Transverse colon (tissue), 4 donors: ENCODE measurements at places on chromosomes 1 and 21.

- DNase-seq, result no peak
These were observed 38.2 kb downstream of the SELENOF start for GRCh38 chr1:86875722-86876121.

DNA sequence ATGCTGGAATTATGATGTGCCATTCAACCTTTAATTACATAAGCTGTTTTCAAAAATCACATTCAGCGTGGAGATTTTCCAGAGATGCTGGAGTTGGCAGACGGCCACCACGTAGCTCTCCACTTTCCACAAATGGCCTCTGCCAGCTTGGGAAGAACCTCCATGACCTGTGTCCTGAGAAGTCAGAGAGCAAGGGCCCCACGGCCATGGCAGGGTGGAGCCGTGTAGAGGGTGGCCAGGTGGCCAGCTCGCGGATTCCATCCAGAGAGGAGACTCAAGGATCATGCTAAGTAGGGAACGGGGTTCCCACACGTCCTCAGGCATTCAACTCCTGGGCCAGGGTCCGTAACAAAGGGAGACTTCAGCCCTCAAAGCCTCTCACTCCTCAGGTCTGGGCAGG is 1.3 kb upstream of the GALE start:
- DNase-seq, result peak; percentile 11

DNA sequence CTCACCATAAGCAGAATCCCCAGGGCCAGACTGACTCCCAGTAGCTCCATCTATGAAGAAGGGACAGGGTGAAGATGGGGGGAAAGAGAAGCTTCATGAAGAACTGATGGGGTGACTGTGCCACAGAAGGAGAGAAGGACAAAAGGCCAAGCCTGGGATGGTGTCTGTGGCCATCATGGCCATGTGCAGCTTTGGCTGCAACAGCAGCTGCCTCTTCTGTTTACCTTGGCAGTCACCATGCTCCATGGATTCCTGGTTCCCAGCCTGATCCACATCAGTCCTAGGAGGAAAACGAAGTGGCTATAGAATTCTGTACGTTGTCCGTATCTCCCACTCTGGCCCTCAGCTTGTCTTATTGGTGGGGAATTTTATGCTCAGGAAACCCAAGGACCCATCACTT is 12.0 kb downstream of the SEMA6C start:
- no peak for DNase-seq

GRCh38 chr1:61816191-61816590 is 73.9 kb downstream of the PATJ start:
- no peak for DNase-seq

GRCh38 chr1:53075206-53075605 is 13.2 kb downstream of the PODN start:
- peak; percentile 4 for DNase-seq

GRCh38 chr1:67748630-67749029 is 63.6 kb downstream of the GADD45A start:
- no peak for DNase-seq

DNA sequence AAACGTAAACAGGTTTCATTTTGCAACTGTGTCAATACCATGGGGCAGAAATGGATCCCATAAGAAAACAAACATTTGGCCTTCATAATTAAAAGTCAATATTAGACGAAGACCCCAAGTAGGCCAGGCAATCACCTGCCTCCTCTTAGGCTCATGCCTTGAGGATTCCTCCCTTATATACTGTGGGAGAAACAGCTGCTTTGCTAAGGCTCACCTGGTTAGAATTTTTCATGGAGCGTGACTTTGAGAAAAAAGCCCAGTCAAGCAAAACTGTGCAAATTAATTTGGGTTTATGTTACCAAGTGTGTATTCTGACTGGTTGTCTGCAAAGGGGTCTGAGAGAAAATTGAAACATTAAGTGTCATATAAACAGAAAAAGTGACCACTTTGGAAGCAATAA is 605.3 kb upstream of the USP24 start:
- DNase-seq, result no peak

- DNase-seq, result no peak
These were observed 69.3 kb upstream of the CASZ1 start for GRCh38 chr1:10865518-10866320.

GRCh38 chr1:207401578-207401977 is 52.5 kb upstream of the CR2 start:
- no peak for DNase-seq

GRCh38 chr1:43147625-43148327 is 24.3 kb downstream of the EBNA1BP2 start:
- DNase-seq, result peak; percentile 49

- no peak for DNase-seq
These were observed 43.7 kb downstream of the SRSF11 start for GRCh38 chr1:70264839-70265238.

DNA sequence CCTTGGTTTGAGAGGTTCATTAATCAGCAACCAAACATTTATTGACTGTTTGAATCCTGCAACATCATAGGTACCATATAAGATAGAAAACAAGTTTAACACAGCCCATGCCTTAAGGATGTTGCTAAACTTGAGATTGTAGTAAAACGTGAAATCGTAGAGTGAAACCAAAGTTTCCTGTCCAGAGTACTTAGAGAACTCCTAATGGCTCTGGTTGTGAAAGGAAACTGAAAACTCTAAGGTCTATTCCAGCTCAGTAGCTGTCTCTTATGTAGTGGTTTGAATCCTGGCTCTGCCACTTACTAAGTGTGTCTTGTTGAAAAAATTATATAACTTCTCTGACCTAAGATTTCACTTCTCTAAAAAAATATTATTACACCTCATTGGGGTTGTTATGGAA is 310.9 kb downstream of the NTNG1 start:
- no peak for DNase-seq

- DNase-seq, result peak; percentile 92
These were observed at the start of gene MIGA1 for GRCh38 chr1:77779529-77780281. MIGA1 (plus strand) TSS chr1:77779649; CDS start chr1:77783253, 3,604 bp downstream.

GRCh38 chr21:44572959-44573583 is 458 bp upstream of the KRTAP10-4 start:
- no peak for DNase-seq

GRCh38 chr21:36321325-36322082 is 1.5 kb downstream of the MORC3 start:
- DNase-seq, result no peak

GRCh38 chr1:54850737-54851136 is 36.3 kb downstream of the DHCR24 start:
- no peak for DNase-seq

GRCh38 chr1:168392958-168393549 is 112.4 kb downstream of the TBX19 start:
- no peak for DNase-seq
